ENCODE measurements at places on chromosomes 2 and 18.

DNA sequence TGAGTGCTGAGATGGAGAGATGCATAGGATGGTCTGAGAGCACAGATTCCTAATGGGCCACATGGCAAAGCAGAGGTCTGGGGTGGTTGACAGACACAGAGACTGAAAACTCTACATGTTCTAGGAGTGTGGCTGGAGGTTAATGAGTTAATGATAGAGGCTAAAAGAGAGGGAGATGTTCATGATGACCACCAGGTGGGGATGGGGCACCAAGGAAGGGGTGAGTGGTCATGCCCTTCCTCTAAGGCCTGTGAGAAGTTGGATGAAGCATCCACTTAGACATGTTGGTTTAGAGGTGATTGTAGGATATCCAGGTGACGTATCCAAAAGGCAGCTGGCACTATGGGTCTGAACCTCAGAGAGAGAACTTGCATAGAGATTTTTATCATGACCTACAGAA lies 102.1 kb downstream of the LRP2 start:
- DNase-seq, result no peak

DNA sequence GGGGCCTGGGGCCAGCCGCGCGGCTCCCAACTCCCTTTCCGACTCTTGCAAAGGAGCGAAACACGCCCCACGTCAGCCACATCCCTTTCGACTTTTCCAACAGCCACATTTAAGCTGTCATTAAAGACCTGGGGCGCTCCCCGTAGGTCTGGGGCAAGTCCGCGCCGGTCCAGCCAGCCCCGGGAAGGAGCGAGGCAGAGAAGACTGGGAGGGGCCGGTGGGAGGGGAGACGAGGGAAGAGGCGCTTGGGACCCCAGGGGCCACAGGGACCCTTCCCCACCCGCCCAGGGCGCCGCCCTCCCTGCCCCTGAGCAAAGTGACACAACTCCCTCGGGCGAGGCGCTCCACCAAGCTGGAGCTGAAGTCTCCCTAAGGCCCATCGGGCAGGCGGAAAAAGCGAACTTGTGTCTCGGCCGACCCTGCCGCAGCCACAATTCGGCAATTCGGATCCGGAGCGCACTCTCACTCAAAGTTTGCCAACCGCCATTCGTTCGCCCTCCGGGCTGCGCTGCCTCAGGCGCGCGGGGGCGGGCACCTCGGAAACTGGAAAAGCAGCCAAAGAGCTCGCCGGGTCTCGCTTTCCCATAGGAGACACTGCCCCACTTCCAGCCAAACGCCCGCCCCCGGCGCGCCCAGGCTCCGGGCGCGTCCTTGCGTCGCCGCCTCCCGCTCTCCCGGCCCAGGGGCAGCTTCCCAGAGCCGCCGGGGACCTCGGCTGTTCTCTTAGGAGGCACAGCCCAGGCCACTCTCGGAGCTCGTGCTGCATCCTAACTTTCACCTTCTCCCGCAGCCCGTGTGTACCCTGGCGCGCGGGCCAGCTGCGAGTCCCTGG lies 1.1 kb upstream of the KCTD1 start:
- DNase-seq, result no peak

DNA sequence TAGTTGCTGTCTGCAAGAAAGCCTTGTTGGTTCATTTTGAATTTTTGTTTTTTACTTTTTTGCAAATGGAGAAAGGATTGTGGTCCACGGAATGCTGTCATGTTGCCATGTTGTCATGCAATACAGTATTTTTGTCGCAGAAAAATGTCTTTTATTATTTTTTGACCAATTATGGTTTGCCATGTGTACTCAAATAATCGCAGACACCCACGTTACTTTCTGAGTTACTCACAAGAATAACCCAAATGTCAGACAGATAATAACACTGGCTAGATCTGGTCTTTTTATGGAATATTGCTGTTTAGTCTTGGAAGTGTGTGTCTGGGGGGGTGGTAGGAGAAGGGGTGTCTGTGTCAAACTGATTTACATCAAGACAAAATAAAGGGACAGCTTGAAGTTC lies 188.9 kb downstream of the LTBP1 start:
- no peak for DNase-seq

GRCh38 chr18:532632-533031 lies 32.1 kb upstream of the COLEC12 start:
- no peak for DNase-seq
